Tibial nerve (tissue), 4 donors: ENCODE measurements at places on chromosomes 16 and 17.

GRCh38 chr17:21176773-21177395, 37.1 kb downstream of the TMEM11 start:
- DNase-seq = no peak

DNA sequence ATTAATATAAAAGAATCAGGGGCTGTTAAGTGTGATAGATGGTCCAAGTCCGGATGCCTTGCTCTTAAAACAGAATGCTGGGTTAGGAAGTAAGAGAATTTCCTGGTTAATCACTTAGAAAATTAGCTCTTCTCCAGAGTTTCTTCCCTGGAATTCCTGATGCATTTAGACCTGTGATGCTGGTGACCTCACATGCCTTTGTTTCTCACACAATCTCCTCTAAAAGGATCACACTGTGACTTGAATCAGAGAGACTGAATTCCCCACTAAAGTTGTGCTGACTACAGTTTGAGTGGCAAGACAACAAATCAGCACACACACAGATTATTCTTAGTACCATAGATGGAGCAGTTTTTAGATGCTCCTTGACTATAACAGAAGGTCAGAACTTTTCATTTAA, 4.4 kb upstream of the RNF43 start:
- no peak for DNase-seq

DNA sequence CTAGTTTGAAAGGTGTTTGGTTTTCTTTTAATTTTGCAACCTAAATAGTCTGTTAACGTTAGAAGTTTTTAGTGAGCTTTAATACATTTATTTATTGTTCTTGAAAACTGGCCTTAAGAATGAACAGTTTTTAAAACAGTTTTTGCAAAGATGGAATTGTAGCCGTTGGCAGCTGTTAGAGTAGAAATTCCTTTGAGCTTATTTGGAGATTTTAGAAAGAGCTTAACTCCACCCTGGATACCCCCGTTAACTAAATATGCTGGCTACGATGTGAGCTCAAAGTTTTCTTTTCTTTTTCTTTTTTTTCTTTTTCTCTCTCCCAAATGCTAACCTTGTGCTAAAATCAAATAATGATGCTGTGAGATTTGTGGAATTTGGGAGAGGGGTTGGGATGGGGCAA, 75.2 kb downstream of the COX10 start:
- DNase-seq = no peak

- DNase-seq = no peak
These were observed 1.7 kb upstream of the PLK1 start for GRCh38 chr16:23676924-23677480.

DNA sequence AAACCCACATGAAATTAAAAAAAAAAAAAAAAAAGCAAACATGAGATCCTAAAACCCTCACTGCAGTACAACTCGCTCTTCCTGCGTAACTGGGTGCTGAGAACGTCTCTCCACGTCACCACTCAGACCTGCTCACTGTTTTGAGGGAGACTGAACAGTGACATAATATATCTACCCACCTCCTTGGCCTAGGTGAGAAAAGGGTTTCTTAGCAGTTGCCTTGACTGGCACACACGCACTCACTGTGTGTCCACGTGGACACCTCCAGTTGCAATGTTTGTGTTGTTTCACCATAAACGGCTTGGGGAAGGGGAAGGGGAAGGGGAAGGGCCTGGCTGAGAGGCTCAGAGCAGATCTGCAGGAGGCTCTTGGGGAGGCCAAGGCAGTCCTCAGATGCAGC, 32.0 kb downstream of the FANCA start:
- DNase-seq = no peak

DNA sequence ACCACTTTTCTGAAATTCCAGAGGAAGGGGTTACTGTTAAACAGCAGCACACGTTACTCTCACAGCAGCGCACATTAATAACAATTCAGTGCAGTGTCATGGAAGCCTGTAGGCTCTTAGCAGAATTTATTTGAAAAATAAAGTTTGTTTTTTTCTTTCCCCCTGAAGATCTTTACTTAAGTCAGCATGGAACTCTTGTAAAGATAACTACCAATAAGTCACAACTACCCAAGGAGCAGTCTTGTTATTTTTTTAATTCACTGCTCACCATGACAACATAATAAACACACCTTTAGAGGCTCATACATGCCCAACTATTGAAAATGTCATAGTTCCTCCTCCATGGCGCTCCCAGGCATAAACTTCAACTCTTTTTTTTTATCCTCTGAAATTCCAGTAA, 31.8 kb upstream of the PSMD7 start:
- no peak for DNase-seq

- no peak for DNase-seq
These were observed 140.6 kb downstream of the CLEC16A start for GRCh38 chr16:11084876-11085485.

DNA sequence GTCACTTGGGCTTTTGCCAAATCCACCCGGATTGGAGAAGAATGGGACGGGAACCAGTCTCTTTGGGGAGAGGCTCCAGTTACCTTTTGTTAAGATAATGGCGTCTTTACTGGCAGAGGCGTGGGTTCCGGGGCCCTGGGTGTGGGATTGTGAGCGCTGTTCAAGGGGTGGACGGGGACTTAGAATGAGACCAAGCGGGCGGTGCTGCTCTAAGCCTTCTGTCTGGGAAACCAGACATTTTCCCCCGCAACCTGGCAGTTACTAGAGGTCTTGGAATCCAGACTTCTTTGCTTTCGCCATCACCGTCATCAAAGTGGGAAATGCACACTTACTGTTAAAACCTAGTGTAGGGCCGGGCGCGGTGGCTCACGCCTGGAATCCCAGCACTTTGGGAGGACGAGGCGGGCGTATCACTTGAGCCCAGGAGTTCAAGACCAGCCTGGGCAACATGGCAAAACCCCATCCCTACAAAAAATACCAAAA, 706 bp downstream of the TEN1 start:
- DNase-seq = no peak

DNA sequence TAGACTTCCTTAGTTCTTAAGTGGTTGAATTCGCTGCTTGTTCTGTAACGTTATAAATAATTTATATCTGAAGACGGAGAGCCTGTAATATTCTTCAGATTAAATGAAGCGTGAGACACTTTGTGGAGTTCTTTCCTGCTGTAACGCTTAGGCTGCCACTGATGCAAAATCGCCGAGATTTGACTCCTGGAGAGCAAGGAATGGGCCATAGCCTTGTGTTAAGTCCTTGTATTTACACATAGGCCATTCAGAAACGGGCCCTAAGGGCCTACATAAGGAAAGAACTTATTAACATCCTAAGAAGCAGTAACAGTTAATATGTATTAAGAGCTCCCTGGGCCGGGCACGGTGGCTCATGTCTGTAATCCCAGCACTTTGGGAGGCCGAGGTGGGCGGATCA, 936 bp downstream of the EMC6 start:
- no peak for DNase-seq

GRCh38 chr16:48212033-48212432, 32.1 kb upstream of the LONP2 start:
- DNase-seq = no peak

GRCh38 chr16:5951486-5951885, 853.9 kb upstream of the EEF2KMT start:
- DNase-seq = no peak

DNA sequence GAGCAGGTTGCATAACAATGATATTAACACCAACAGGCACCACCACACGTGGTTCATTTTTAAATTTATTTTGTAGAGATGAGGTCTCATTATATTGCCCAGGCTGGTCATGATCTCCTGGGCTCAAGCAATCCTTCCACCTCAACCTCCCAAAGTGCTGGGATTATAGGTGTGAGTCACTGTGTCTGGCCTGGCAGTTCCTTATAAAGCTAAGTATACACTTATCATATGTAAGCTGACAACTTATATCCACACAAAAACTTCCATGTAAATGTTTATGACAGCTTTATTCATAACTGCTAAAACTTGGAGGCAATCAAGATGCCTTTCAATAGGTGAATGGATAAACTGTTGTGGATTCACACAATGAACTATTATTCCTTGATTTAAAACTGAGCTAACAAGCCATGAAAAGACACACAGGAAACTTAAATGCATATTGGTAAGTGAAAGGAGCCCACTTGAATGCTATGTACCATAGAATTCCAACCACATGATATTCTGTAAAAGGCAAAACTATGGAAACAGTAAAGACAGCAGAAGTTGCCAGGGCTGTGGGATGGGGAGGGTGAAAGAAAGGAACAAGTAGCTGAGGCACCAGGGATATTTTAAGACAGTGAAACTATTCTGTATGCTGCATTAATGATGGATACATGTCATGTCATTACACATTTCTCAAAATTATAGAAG, 156.5 kb upstream of the KCNJ18 start:
- DNase-seq = no peak

GRCh38 chr17:66791347-66791746, 43.6 kb upstream of the CACNG5 start:
- DNase-seq = no peak

GRCh38 chr16:17289674-17290635, 180.8 kb downstream of the XYLT1 start:
- no peak for DNase-seq

DNA sequence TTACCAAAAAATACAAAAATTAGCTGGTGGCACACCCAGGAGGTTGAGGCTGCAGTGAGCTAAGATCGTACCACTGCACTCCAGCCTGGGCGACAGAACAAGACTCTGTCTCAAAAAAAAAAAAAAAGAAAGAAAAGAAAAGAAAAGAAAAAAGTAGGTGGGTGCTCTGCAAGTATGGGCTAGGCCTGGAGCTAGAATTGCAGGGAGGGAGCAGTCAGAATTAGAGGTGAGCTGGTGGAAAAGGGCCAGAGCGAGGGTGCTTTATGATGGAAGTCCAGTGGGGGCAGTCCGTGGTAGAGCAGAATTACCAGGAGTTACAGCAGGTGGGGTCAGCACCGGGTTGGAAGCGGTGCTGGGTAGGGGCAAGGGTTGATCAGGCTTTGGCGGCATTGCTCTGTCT, 57.0 kb upstream of the KDM6B start:
- no peak for DNase-seq

- DNase-seq = peak; percentile 73
These were observed 591 bp upstream of the TNFSF13 start for GRCh38 chr17:7557775-7558543.

GRCh38 chr17:77499699-77500435, 359.1 kb downstream of the SEC14L1 start:
- DNase-seq = no peak

DNA sequence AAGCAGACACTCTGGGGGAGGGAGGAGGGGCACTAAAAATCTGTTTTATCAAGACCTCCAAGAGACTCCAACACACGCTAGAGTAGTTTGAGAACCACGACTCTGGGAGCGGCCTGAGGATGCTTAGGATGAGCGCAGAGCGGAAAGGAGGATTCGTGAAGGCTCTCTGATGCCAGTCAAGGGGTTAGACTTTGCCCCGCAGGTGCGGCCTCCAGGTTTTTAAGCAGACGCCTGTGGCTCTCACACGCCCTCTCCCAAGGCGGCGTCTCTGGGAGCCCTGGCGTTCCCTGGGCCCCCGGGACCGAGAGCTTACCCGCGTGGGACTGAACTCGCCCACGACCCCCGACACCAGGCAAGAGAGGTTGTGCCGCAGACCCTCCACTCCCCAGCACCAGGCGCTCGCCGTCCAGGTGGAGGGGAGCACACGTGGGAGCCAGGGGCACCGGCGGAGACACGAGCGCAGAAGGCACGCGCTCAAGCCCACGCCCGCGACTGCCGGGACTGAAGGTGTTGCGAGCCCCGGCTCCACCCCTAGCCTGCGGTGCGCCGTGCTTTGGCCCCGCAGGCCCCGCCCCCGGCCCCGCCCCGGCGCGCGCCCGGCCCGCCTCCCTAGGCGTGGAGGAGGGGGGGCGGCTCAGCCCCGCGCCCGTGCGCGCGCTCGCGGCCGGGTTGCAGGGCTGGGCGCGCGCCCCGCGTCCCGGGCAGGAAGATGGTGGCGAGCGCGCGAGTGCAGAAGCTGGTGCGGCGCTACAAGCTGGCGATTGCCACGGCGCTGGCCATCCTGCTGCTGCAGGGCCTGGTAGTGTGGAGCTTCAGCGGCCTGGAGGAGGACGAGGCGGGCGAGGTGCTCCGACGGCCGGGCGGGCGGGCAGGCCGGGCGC, at the start of gene XYLT2:
TSS of gene XYLT2 (plus strand) at position 695 of the 881 bp plus-strand sequence. CDS start at position 710, 15 bp downstream.
- DNase-seq = peak; percentile 74

- DNase-seq = no peak
These were observed 12.7 kb downstream of the MNT start for GRCh38 chr17:2388020-2388682.

DNA sequence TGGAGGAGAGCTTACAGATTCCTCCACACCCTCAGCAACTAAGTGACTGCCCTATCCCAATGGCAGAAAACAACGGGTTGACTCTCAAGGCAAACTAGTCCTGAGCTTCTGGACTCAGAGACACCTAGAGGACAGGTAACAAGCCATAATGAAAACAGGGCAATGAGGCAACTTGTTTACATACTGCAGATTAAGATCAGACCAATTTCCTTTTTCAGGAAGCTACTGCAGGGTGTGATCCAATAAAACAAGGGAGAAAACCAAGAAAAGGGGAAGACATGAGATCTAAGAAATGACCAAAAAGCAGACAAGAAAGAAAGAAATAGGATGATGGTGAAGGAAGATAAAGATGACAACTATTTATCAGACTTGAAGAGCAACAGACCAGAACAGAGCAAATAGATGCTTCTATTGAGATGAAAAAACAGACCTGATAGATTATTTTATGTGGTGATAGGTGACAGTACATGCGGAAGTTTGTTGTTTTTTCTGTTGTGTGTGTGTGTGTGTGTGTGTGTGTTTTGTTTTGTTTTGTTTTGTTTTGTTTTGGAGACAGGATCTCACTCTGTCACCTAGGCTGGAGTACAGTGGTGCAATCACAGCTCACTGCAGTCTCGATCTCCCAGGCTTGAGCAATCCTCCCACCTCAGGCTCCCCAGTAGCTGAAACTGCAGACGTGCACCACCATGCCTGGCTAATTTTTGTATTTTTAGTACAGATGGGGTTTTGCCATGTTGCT, 120.7 kb downstream of the GAS7 start:
- no peak for DNase-seq

DNA sequence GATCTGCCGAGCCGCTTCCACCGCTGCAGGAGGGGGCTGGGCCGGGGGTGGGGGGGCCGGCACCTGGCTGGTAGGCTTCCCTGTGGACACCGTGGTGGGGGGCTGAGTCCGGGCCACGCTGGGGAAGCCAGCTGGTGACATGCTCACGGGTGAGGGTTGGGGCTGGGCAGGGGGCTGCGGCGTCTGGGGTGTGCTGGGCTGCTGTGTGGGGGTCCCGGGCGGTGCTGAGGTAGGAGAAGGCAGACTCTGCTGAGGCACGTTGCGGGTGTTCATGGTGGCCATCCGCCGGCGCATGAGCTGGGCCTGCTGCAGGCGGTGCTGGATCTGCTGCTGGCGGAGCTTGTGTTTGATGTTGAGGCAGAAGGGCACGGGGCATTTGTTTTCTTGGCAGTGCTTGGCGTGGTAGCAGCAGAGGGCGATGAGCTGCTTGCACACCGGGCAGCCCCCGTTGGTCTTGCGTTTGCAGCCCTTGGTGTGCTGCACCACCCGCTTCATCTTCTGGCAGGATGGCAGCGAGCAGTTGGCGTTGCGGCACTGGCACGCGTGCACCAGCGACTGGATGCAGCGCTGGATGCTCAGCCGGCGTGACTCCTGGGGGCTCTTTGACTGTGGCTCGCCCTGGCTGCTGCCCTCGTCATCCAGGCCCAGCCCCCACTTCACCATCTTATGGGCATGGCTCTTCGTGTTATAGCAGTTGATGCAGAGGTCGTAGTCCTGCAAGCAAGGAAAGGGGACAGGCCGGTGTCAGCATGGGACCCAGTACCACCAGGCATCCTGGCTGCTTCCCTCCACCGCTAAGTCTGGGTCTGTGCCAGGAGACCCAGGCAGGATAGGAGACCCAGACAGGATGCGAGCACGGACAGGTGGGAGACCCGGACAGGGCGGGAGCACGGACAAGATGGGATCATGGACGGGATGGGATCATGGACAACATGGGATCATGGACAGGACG, 12.1 kb upstream of the TRAP1 start:
- no peak for DNase-seq
